Amniotic epithelial cell (primary cell): ENCODE measurements at places on chromosomes 1 and 21.

DNA sequence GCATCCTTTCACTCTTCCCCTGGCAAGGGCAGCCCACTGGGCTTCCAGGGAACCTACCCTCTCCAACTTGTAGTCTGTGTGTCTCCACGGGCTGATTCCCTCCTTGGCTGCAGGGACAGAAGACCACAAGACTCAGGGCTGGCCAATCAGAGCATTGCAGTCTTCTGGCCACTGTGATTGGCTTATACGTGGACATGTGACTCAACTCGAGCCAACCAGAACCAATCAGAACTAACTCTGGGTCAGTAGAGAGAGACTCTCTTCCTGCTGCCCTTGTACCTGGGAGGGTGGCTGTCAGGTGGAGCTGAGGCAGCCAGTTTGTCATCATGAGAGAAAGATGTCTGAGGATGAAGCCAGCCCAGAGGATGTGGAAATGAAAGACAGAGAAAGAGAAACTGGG lies 64.0 kb downstream of the DHRS3 start:
- DNase-seq: no peak

- peak; percentile 74 for DNase-seq
Measured at GRCh38 chr1:76425201-76426145, 350.9 kb downstream of the ST6GALNAC3 start.

DNA sequence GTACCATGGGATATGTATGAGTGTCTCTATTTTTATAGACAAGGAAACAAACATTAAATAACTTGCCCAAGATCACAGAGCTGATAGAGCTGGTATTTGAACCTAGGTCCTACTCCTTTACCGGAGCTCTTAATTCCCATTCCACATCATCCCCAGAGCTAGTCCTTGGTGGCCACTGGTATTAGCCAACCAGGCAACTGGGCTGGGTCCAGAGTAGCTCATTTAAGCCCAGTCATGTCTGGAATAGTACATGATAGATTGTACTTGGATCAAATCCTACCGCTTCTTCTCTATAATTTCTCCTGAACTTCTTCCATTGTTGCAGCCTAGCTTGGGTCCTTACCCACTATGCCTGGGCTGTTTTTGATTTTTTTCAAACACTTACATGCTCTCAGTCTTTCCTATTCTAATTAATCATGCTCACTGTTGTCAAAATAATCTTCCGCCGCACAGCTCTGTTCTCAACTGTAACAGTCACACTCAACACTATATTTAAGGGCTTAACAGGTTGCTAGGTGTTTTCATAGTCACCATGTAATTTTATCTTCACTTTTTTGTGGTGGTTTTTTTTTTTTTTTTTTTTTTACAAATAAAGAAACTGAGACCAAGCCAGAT lies 80.2 kb downstream of the COLGALT2 start:
- DNase-seq: no peak

GRCh38 chr21:45821315-45821962 lies 160.1 kb upstream of the COL6A1 start:
- no peak for DNase-seq

- no peak for DNase-seq
Measured at GRCh38 chr1:170730438-170730837, 66.5 kb downstream of the PRRX1 start.

DNA sequence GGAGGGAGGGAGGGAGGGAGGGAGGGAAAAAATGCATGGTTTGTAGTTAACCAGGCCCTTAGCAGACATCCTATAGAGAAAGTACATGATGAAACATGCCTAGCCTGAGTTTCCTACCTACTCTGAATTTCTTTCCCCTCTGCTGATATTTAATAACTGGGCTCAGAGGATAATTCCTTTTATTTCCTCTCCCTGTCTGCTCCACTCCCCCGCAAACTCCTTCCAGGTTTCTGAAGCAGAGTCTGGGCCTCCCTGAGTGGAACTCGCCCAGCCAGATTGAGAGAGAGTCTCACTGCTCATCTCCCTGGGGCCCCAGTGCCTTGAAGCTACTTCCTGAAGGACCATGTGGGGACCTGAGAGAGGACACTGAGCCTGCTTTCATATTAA lies 111.9 kb upstream of the SLC44A3 start:
- peak; percentile 46 for DNase-seq
